ENCODE measurements at places on chromosomes 11 and 22. TPM values are rescaled to one million over a fixed set of nuclear protein-coding genes. Genes with fewer than 3 reads are reported as not detected.

Gene ST3GAL4
- 9.3 TPM for total RNA-seq

Gene UBQLNL
- total RNA-seq: not detected

Gene MRPL23
- total RNA-seq: 46.3 TPM

Gene PARVG
- total RNA-seq: 2.6 TPM

All from psoas muscle (tissue), 8 donors.